Trophoblast cell (in vitro differentiated cells and primary cell): ENCODE measurements at places on chromosomes 3 and 15.

DNA sequence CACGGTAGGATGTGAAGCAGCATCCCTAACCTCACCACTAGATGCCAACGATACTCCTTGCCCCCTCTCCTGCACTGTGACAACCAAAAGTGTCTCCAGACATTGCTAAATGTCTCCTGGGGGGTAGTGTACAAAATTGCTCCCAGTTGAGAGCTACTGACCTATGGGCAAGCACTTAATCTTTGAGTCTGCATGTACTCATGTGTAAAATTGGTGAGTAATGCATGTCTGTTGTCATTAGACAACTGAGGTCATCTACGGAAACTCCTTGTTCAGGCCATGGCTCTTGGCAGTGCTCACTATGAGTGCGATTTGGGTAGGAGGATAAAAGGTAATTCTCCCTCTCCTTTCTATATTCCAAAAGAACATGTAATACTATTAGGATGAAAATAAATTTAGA is 29.2 kb downstream of the PDHB start:
- no peaks in the 10 kb centered on the region for H3K27me3 ChIP-seq
- H3K27ac ChIP-seq, result no peak overlapping the region
- no peaks in the 10 kb centered on the region for H3K4me1 ChIP-seq
- no peaks in the 10 kb centered on the region for H3K36me3 ChIP-seq
- H3K4me3 ChIP-seq, result no peak overlapping the region
- no peak for DNase-seq

GRCh38 chr3:54426381-54426780 is 304.0 kb downstream of the CACNA2D3 start:
- no peaks in the 10 kb centered on the region for H3K27me3 ChIP-seq
- no peaks in the 10 kb centered on the region for H3K4me1 ChIP-seq
- DNase-seq, result no peak
- no peak overlapping the region for H3K4me3 ChIP-seq

DNA sequence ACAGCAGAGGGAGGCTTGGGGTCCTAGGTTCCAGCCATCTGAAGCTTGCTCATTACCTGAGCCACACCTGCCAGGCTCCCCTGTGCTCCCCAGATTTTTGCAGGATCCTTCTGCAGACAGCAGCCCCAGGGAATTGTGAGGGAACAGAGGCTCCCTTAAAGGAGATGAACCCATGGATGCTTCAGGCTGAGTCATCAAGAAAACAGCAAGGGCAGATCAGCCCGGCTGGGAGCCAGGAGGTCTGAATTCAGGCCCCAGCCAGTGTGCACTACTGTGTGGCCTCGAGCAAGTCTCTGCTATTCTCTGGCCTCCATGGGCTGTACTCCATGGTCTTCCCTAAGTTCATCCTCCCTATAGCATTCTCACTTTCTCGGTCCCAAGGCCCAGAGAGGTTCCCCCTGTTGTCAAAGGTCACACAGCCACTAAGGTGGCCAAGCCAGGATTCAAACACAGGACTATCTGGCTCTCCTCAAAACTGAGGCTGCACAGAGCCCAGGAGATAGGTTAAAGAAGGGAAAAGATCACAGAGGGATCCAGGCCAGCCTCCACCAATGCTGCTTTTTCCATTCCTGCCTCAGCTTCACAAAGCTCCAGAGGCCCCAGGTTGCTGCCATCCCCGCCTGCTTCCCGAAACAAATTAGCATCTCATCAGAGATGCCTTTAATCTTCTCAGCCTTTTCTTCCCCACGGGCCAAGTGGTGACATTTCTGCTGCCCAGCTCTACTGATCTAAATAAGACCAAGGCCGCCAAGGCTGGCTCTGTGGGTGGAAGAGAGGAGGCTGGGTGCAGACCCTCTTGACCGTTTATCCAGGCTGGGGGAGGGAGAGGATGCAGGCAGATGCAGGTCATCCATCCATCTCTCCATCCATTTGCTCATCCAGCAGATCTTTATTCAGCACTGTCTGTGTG is 21.2 kb upstream of the GRIP2 start:
- no peaks in the 10 kb centered on the region for H3K36me3 ChIP-seq
- no peak overlapping the region for H3K27ac ChIP-seq
- peaks cover 22% of the 10 kb centered on the region for H3K4me1 ChIP-seq
- no peaks in the 10 kb centered on the region for H3K27me3 ChIP-seq

DNA sequence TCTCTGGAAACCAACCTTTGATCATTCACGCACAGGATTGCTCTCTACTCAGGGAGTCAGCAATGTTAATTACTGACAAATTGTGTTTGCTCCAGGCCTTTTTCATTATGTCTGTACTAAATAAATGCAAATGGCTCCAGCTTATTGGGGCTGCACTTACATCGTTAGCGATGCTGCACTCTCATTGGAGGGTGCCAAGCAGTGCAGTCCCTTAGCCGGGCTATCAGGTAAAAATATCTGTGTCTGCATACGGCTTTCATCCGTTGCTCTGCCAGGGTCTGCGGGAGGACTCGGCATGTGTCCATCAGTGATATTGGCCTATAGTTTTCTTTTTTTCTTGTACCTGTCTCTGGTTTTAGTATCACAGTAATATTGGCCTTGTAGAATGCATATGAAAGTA is 471.5 kb upstream of the CADM2 start:
- DNase-seq, result no peak
- H3K27me3 ChIP-seq, result no peaks in the 10 kb centered on the region
- H3K4me1 ChIP-seq, result no peaks in the 10 kb centered on the region
- no peak overlapping the region for H3K4me3 ChIP-seq
- H3K36me3 ChIP-seq, result no peaks in the 10 kb centered on the region
- H3K27ac ChIP-seq, result no peak overlapping the region

- no peaks in the 10 kb centered on the region for H3K27me3 ChIP-seq
- peak overlapping the region; percentile 94 for H3K4me3 ChIP-seq
- DNase-seq, result peak; percentile 56
- peak overlapping the region; percentile 79 for H3K27ac ChIP-seq
- H3K4me1 ChIP-seq, result peaks cover 3% of the 10 kb centered on the region
- H3K36me3 ChIP-seq, result peaks cover 1% of the 10 kb centered on the region
Measured at GRCh38 chr3:183253528-183254486, 754 bp downstream of the B3GNT5 start.

GRCh38 chr3:183301937-183302580 is 49.0 kb downstream of the B3GNT5 start:
- H3K27me3 ChIP-seq, result no peaks in the 10 kb centered on the region
- no peak overlapping the region for H3K27ac ChIP-seq
- no peak for DNase-seq
- H3K4me3 ChIP-seq, result no peak overlapping the region
- no peaks in the 10 kb centered on the region for H3K36me3 ChIP-seq
- peaks cover 12% of the 10 kb centered on the region for H3K4me1 ChIP-seq

DNA sequence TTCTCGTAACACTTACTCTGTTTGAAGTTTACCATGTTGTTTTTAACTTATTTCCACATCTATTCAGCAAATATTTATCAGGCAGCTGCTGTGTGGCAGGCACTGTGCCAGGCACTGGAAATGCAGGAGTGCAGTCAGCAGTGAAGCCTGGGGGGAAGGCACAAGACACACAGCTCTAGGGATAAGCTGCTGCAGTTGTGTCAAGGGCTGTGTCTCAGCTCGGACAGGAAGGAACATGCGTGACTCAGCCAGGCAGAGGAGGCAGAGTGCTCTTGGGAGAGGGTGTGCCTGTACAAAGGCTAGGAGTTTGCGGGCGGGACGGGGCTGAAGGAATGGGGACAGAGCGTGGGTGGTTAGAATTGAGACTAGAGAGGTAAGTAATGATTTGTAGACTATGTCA is 24.7 kb downstream of the LYSMD4 start:
- H3K4me3 ChIP-seq, result no peak overlapping the region
- H3K27me3 ChIP-seq, result no peaks in the 10 kb centered on the region
- DNase-seq, result peak; percentile 5
- H3K27ac ChIP-seq, result no peak overlapping the region
- H3K4me1 ChIP-seq, result no peaks in the 10 kb centered on the region

- no peak overlapping the region for H3K4me3 ChIP-seq
- no peak for DNase-seq
- H3K4me1 ChIP-seq, result peaks cover 15% of the 10 kb centered on the region
- no peaks in the 10 kb centered on the region for H3K27me3 ChIP-seq
- H3K27ac ChIP-seq, result no peak overlapping the region
- H3K36me3 ChIP-seq, result no peaks in the 10 kb centered on the region
Measured at GRCh38 chr15:98744506-98744905, 96.2 kb downstream of the IGF1R start.

DNA sequence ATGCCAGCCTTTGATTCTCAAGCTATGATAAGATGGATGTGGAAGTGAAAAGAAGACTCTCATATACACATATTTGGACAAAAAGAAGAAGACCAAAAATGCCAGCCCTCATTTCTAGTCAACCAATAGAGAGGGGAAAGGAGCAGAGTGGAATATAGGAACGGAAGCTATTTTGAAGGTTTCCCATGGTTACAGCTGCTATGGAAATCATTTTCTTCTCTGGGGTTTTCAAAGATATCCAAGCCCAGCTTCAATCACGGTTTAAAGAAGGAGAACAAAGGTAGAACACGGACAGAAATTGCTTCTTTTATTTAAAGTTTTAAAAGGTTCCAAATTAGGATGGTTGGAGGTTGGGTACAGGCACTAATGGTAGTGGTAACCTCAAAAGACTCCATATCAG is 181.0 kb upstream of the PRICKLE2 start:
- no peak overlapping the region for H3K4me3 ChIP-seq
- H3K4me1 ChIP-seq, result peaks cover 11% of the 10 kb centered on the region
- no peak overlapping the region for H3K27ac ChIP-seq
- H3K36me3 ChIP-seq, result no peaks in the 10 kb centered on the region
- H3K27me3 ChIP-seq, result no peaks in the 10 kb centered on the region

GRCh38 chr3:39088889-39089288 is 18.5 kb downstream of the GORASP1 start:
- no peaks in the 10 kb centered on the region for H3K27me3 ChIP-seq
- H3K4me3 ChIP-seq, result no peak overlapping the region
- H3K27ac ChIP-seq, result no peak overlapping the region
- peaks cover 24% of the 10 kb centered on the region for H3K36me3 ChIP-seq

GRCh38 chr3:133103706-133104105 is 65.5 kb downstream of the TMEM108 start:
- H3K36me3 ChIP-seq, result no peaks in the 10 kb centered on the region
- no peak overlapping the region for H3K27ac ChIP-seq
- H3K4me3 ChIP-seq, result no peak overlapping the region
- no peaks in the 10 kb centered on the region for H3K27me3 ChIP-seq
- H3K4me1 ChIP-seq, result peaks cover 1% of the 10 kb centered on the region
- DNase-seq, result no peak

GRCh38 chr15:70151462-70151861 is 53.7 kb upstream of the TLE3 start:
- no peak overlapping the region for H3K27ac ChIP-seq
- no peaks in the 10 kb centered on the region for H3K36me3 ChIP-seq
- H3K4me1 ChIP-seq, result peaks cover 13% of the 10 kb centered on the region

- no peaks in the 10 kb centered on the region for H3K36me3 ChIP-seq
- H3K27me3 ChIP-seq, result no peaks in the 10 kb centered on the region
- no peak for DNase-seq
- no peak overlapping the region for H3K27ac ChIP-seq
- no peaks in the 10 kb centered on the region for H3K4me1 ChIP-seq
- H3K4me3 ChIP-seq, result no peak overlapping the region
Measured at GRCh38 chr3:69379661-69380060, 6.2 kb downstream of the FRMD4B start.

DNA sequence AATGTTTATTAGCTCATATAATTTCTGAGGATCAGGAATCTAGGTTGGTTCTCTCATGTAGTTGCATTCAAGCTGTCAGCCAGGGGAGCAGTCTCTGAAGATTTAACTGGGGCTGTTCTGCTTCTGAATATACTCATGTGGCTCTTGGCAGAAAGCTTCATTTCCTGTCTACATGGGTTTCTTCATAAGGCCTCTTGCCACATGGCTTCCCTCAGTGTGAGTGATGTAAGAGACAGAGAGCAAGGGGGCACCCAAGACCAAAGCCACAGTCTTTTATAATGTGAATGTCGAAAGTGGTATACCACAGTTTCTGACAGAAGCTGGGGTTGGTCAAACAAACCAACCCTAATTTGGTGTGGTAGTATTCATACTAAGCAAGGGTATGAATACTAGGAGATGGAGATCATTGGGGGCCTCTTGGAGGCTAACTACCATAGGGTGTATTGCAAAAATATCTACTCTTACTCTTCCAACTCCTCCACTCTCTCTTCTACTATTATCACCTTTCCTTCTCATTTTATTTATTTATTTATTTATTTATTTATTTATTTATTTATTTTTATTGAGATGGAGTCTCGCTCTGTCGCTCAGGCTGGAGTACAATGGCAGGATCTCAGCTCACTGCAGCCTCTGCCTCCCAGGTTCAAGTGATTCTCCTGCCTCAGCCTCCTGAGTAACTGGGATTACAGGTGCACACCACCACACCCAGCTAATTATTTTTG is 123.8 kb downstream of the B3GALNT1 start:
- no peak overlapping the region for H3K4me3 ChIP-seq
- no peaks in the 10 kb centered on the region for H3K4me1 ChIP-seq
- H3K27ac ChIP-seq, result no peak overlapping the region
- H3K27me3 ChIP-seq, result no peaks in the 10 kb centered on the region
- no peak for DNase-seq

DNA sequence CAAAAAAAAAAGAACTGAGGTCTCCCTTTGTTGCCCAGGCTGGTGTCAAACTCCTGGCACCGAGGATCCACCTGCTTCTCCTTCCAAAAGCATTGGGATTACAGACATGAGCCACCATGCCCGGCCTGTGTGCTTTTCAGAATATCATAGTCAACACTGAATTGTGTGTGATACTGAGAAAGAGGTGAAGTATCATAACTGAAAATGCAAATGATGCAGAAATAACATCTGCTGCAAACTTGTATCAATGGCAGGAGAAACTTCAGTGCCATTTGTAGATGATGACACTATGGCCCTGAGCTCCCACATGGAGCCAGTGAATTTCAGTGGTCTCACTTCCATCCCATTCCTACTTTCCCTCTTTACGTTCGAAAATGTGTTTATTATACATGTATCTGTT is 21.9 kb downstream of the IL12A start:
- H3K36me3 ChIP-seq, result no peaks in the 10 kb centered on the region
- no peak overlapping the region for H3K4me3 ChIP-seq
- no peaks in the 10 kb centered on the region for H3K4me1 ChIP-seq
- H3K27me3 ChIP-seq, result no peaks in the 10 kb centered on the region
- no peak overlapping the region for H3K27ac ChIP-seq

GRCh38 chr3:150411546-150411945 is 3.4 kb downstream of the TSC22D2 start:
- peak; percentile 21 for DNase-seq
- H3K27ac ChIP-seq, result no peak overlapping the region
- H3K36me3 ChIP-seq, result peaks cover 10% of the 10 kb centered on the region
- no peaks in the 10 kb centered on the region for H3K27me3 ChIP-seq
- no peaks in the 10 kb centered on the region for H3K4me1 ChIP-seq

- no peak overlapping the region for H3K4me3 ChIP-seq
- no peak overlapping the region for H3K27ac ChIP-seq
- no peaks in the 10 kb centered on the region for H3K27me3 ChIP-seq
- H3K36me3 ChIP-seq, result no peaks in the 10 kb centered on the region
Measured at GRCh38 chr15:39869858-39870515, 50.1 kb downstream of the GPR176 start.

- no peaks in the 10 kb centered on the region for H3K4me1 ChIP-seq
- H3K4me3 ChIP-seq, result no peak overlapping the region
- H3K36me3 ChIP-seq, result no peaks in the 10 kb centered on the region
- no peak overlapping the region for H3K27ac ChIP-seq
- no peak for DNase-seq
- H3K27me3 ChIP-seq, result no peaks in the 10 kb centered on the region
Measured at GRCh38 chr3:76369170-76369569, 583.8 kb upstream of the ZNF717 start.

- no peak for DNase-seq
- H3K27me3 ChIP-seq, result no peaks in the 10 kb centered on the region
- H3K4me1 ChIP-seq, result peaks cover 2% of the 10 kb centered on the region
- no peak overlapping the region for H3K27ac ChIP-seq
Measured at GRCh38 chr3:57981483-57982087, 26.6 kb upstream of the FLNB start.

GRCh38 chr3:185595526-185595925 is 9.4 kb downstream of the SENP2 start:
- no peak overlapping the region for H3K27ac ChIP-seq
- peaks cover 6% of the 10 kb centered on the region for H3K36me3 ChIP-seq
- no peaks in the 10 kb centered on the region for H3K4me1 ChIP-seq
- DNase-seq, result no peak
